SIG-M5 (cell line): ENCODE measurements at places on chromosomes 1 and 21.

GRCh38 chr1:8598060-8598724 is 219.2 kb downstream of the RERE start:
- no peak for DNase-seq

- no peak for DNase-seq
Measured at GRCh38 chr1:114099268-114099667, 54.4 kb downstream of the SYT6 start.

- no peak for DNase-seq
Measured at GRCh38 chr1:203122159-203122558, 5.4 kb upstream of the ADORA1 start.

GRCh38 chr1:70542856-70543255 is 131.8 kb downstream of the CTH start:
- DNase-seq = no peak

DNA sequence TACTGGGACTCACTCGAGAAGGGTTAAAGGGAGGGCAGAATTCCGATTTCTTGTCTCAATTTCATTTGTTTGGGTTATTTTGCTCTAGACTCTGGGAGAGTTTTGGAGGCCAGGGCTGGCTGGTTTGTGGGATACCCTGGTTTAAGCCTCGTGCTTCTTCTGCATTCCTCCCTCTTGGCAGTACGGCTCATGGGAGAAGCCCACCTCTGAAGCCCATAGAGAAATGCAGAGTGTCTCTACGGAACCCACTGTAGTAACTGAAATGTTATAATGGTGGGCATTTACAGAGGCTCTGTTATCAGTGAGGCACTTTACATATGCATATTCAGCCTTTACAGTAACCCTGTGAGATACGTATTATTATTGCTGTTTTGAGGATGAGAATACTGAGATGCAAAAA is 43.9 kb downstream of the ROR1 start:
- DNase-seq = no peak
